Colonic mucosa (tissue), 4 donors: ENCODE measurements at places on chromosomes 11 and 22. TPM values are rescaled to one million over a fixed set of nuclear protein-coding genes. Genes with fewer than 3 reads are reported as not detected.

The MFNG gene
- 6.5 TPM for total RNA-seq

The HYLS1 gene
- total RNA-seq: 8.2 TPM

The NLRP14 gene
- total RNA-seq: 0.10 TPM

The SHISA8 gene
- not detected for total RNA-seq

The GAL3ST3 gene
- not detected for total RNA-seq

The RAB36 gene
- 0.98 TPM for total RNA-seq
